ENCODE measurements at places on chromosomes 5 and 9.

DNA sequence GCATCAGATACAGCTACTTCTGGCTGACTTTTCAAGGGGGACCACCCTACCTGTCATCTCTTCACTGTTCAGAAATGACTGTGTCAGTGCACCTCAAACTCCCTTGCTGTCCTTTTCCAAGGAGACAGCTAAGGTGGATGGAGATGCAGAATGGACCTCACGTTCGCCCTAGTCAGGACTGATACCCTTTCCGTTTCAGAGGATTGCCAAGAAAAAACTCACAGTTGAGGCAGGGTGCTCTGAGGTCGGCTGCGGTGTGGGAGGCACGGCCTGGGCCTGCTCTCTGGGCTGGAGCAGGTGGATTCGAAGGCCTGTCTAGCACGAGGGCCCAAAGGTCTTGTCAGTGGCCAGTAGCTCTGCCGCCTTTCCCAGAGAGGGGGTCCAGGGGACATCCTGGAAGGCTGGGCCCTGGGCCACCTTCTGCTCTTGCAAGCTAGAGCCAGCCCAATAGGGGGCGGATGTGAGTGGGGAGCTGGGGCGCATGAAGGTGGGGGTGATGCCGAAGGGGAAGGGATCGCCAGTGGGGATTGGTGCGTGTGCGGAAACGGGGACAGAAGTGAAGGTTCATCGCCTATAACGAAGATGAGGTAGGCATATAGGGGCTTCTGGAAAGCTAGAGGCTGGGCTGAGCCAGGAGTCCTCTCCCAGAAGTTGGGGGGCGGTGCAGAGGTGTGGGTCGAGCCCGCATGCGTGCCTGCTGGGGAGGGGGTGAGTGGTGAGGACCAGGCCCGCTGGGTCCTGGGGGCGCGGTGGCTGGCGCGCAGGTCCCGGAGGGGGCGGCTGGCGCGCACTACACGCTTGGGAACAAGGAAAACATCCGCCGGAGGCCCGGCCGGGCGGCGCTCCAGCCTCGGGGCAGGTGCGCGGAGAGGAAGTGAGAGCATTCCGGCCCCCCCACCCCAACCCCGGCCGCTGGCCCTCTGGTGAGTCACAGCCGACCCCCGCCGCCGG is 2.5 kb upstream of the MSMP start:
- H3K27ac ChIP-seq = peak overlapping the region; percentile 91
- peak overlapping the region; percentile 95 for H3K4me3 ChIP-seq
- H3K4me1 ChIP-seq = peaks cover 36% of the 10 kb centered on the region
- DNase-seq = peak; percentile 69
- peaks cover 7% of the 10 kb centered on the region for H3K36me3 ChIP-seq
- H3K27me3 ChIP-seq = no peaks in the 10 kb centered on the region

DNA sequence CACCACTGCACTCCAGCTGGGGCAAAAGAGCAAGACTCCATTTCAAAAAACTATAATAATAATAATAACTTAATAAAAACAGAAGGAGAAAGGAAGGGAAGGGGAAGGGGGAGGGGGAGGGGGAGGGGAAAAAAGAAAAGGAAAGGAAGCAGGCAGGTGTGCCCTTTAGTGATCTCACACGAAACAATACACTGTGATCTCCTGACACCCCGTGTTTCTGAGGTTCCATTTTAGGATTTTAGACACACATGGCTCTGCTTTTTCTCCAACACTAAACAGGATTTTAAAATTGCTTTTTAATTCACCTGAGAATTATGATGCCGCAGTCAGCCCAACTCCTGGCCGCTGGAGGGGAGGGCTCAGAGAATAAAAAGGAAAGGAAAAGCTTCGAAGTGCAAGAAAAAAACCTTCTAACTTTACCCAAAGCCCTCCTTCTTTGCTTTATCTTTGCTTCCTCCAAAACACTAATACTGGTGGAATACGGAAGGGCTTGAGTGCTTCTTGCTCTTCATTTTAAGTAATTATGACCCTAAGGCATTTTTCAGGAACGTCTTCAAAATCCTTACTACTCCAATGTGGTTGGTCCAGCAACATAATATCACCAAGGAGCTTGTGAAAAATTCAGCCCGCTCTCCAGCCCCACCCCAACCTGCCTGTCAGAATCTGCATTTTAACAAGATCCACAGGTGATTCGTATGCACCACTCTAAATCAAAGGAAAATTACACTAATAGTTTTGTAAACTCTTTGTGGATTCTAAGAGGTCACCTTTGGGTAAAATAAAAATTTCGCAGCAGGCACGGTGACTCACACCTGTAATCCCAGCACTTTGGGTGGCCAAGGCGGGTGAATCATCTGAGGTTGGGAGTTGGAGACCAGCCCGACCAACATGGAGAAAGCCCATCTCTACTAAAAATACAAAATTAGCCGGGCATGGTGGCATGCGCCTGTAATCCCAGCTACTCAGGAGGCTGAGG is 66.0 kb downstream of the MYO10 start:
- no peaks in the 10 kb centered on the region for H3K27me3 ChIP-seq
- no peak for DNase-seq
- H3K4me1 ChIP-seq = peaks cover 49% of the 10 kb centered on the region
- no peak overlapping the region for H3K4me3 ChIP-seq
- peak overlapping the region; percentile 31 for H3K27ac ChIP-seq

DNA sequence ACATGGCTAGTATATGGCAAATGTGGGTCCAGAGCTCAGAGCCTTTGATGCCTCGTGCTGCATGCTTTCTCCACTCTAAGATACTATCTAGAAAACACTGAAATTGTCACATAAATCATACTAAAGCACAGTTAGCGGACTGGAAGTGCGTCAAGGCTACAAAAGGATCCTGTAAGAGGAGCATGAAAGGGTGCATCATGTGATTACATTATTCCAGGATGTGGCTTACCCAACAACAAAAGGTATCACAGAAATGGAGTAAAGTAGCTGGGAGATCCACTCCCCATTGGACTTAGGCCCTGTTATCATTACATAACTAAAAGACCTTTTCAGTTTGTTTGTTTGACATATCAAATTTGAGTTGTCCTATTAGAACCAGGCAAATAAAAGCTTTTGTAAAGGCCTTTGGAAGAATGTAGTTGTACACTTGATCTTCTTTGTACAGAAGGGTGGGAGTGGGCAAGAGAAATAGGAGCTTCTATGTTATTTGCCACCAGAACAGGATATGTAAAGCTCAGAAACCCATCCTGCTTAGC is 6.9 kb downstream of the SLC31A1 start:
- H3K36me3 ChIP-seq = no peaks in the 10 kb centered on the region
- H3K27me3 ChIP-seq = no peaks in the 10 kb centered on the region
- H3K4me1 ChIP-seq = peaks cover 8% of the 10 kb centered on the region
- no peak for DNase-seq
- H3K27ac ChIP-seq = no peak overlapping the region

GRCh38 chr9:36433386-36433785 is 33.3 kb upstream of the RNF38 start:
- H3K4me1 ChIP-seq = peaks cover 36% of the 10 kb centered on the region
- H3K27ac ChIP-seq = no peak overlapping the region
- no peak for DNase-seq
- no peak overlapping the region for H3K4me3 ChIP-seq

GRCh38 chr5:109191153-109191558 is 218.6 kb downstream of the PJA2 start:
- H3K27me3 ChIP-seq = no peaks in the 10 kb centered on the region
- no peak overlapping the region for H3K27ac ChIP-seq
- DNase-seq = no peak

DNA sequence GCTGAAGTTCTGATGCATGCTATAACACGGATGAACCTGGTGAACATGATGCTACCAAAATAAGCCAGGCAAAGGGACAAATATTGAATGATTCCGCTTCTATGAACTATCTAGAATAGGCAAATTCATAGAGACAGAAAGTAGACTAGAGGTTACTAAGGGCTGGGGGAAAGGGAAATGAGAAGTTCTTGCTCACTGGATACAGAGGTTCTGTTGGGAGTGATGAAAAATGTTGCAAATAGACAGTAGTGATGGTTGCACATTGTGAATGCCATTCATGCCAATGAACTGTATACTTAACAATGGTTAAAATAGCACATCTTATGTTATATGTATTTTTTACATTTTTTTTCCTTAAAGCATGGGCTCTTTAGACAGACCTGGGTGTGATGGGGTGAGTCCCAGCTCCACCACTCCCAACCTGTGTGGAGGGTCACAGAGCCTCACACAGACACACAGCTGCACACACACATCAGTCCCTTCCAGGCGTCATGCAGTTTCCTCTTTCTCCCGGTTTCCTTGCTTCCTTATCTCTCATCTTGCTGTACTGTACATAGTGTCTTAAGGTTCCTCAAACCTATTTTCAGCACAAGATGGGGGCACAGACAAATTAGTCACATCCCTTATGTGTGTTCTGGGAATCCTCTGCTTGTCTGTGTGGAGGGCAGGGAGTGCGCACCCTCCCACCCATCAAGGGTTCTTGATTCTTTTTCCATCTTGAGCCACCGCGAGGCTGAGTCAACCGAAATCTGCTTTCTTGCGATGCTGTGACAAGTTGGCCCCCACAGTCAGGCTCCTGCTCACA is 192.9 kb downstream of the CRB2 start:
- DNase-seq = no peak
- no peak overlapping the region for H3K27ac ChIP-seq
- H3K27me3 ChIP-seq = peaks cover 6% of the 10 kb centered on the region
- peaks cover 28% of the 10 kb centered on the region for H3K4me1 ChIP-seq
- no peak overlapping the region for H3K4me3 ChIP-seq

DNA sequence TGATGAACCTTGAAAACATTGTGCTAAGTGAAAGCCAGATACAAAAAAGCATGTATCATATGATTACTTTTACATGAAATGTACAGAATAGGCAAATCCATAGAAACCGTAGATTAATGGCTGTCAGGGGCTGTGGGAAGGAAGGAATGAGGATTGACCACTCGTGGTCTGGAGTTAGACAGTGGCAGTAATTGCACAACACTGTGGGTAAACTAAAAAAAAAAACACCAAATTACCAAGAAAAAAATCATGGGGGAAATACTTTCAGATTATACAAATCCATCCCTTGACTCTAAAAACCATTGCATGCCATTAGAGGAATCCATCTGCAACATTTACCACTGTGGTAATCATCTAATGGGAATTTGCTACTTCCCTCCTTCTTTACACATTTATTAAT is 140.0 kb downstream of the SIL1 start:
- H3K4me1 ChIP-seq = peaks cover 21% of the 10 kb centered on the region
- H3K27me3 ChIP-seq = no peaks in the 10 kb centered on the region
- no peak overlapping the region for H3K4me3 ChIP-seq
- no peak overlapping the region for H3K27ac ChIP-seq
- no peak for DNase-seq

DNA sequence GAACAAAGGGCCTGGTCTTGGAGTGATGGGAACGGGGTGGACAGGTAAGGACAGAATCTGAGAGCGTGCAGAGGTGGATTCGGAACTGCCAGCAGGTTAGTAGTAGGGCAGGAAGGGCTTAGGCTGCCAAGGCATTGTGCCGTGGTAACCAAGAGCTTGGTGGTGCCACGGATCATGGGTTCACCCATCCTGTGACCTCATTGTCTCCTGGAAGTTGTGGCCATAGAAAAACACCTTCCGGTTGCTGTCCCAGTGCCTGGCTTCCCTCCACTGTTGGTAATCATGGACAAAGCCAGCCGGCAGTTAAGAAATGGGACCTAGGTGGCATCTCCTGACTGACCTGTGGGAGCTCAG is 42.5 kb upstream of the CFAP157 start:
- H3K4me1 ChIP-seq = peaks cover 16% of the 10 kb centered on the region
- H3K27me3 ChIP-seq = no peaks in the 10 kb centered on the region
- DNase-seq = no peak
- H3K4me3 ChIP-seq = no peak overlapping the region

DNA sequence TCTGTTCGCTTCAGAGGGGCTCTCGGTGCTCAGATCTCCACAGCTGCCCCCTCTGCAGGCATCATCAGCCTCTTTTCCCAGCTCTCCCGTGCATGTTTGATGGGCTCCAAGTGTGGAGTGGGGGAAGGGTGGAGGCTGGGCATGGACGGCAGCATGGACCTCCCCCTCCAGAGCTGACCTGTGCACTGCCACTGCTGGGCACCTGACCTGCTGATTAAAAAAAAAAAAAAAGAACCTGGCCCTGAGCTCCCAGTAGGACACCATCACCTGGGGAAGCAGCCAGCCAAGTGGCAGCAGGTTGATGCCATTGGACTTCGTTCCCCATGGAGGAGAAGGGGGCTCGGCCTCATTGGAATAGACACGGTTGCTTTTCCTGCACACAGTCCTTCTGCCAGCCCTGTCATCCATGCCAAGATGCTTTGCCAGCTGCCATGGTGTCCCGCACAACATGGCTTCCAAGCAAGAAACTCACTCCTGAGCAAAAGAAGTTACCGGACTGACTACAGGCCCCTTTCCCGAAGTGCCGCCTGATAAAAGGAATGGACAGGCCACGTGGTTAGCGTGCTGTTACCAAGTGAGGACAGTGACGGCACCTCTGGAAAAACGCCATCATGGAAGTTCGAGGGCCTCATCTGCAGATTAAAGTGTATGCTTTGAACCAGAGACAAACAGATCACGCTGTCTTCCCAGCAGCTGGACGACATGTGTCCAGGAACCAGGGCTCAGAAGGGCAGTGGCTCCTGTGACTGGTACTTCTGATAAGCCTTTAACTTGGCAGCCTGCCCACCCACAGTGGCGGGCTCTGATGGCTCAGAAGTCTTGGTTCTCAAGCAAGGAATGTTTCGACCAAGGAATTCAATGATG is 14.7 kb upstream of the BRD3OS start:
- no peak overlapping the region for H3K27ac ChIP-seq
- no peaks in the 10 kb centered on the region for H3K4me1 ChIP-seq
- H3K36me3 ChIP-seq = peaks cover 12% of the 10 kb centered on the region

- H3K4me1 ChIP-seq = peaks cover 20% of the 10 kb centered on the region
- no peak overlapping the region for H3K27ac ChIP-seq
- DNase-seq = no peak
- H3K36me3 ChIP-seq = no peaks in the 10 kb centered on the region
These were observed 212.6 kb downstream of the ARHGAP26 start for GRCh38 chr5:142982821-142983200.

GRCh38 chr9:90814355-90814754 is 12.7 kb downstream of the SYK start:
- H3K36me3 ChIP-seq = peaks cover 3% of the 10 kb centered on the region
- no peak overlapping the region for H3K27ac ChIP-seq
- no peak overlapping the region for H3K4me3 ChIP-seq

- DNase-seq = no peak
- peaks cover 8% of the 10 kb centered on the region for H3K36me3 ChIP-seq
These were observed 16.7 kb downstream of the CEP78 start for GRCh38 chr9:78252616-78253015.

DNA sequence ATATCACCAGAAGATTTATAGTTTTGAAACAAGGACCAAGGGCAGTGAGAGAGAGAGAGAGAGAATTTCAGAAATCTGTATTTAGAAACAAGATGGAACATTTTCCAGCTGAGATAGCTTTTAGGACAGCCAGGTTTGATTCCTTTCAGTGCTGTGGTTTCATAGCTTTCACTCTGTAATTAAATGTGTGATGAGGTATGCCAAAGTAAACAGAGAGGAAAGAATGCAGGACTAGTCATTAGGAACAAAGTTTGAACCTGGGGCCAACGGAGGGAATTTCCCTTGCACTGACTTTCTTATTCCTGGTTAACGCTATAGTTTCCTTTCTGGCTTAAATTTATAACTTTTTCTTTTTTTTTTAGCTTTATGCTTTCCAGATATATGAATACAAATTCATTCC is 10.0 kb upstream of the CCL28 start:
- H3K27ac ChIP-seq = no peak overlapping the region
- H3K4me3 ChIP-seq = no peak overlapping the region
- no peaks in the 10 kb centered on the region for H3K36me3 ChIP-seq
- H3K27me3 ChIP-seq = no peaks in the 10 kb centered on the region

All from neural crest cell (in vitro differentiated cells).